ENCODE measurements at places on chromosomes 7 and 10. TPM values are rescaled to one million over a fixed set of nuclear protein-coding genes. Genes with fewer than 3 reads are reported as not detected.
A peak's percentile ranks its signal among the peaks of the same experiment; 100 is the strongest.

GRCh38 chr10:93746844-93747284, 10.9 kb upstream of the LGI1 start:
- no peak overlapping the region for H3K27ac ChIP-seq
- H3K27me3 ChIP-seq = no peaks in the 10 kb centered on the region
- H3K4me3 ChIP-seq = no peak overlapping the region
- no peaks in the 10 kb centered on the region for H3K36me3 ChIP-seq
- DNase-seq = peak; percentile 25
- H3K4me1 ChIP-seq = peaks cover 5% of the 10 kb centered on the region

DNA sequence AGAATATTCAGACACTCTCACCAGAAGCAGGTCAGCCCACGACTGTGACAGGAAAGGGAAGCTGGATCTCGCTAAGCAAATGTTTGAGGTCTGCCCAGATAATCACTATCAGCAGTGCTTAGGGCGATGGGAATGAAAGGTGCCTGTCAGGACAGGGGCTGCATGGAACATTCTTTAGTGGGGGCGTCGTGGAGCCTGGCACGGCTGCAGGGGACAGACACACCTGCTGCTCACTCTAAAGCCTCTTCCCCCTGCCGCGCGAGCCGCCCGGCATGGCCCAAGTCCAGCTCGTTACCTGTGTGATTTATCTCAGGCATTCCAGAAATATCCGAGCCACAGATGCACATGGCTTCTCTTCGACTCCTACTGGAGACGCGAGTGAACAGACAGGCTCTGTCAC, 235.5 kb downstream of the GLRX3 start:
- no peak for DNase-seq
- H3K4me1 ChIP-seq = no peaks in the 10 kb centered on the region
- H3K4me3 ChIP-seq = no peak overlapping the region
- H3K36me3 ChIP-seq = no peaks in the 10 kb centered on the region

- peak overlapping the region; percentile 73 for H3K27ac ChIP-seq
- no peak overlapping the region for H3K4me3 ChIP-seq
- DNase-seq = no peak
- H3K36me3 ChIP-seq = no peaks in the 10 kb centered on the region
Measured at GRCh38 chr10:103677486-103678177, 177.7 kb downstream of the SH3PXD2A start.

GRCh38 chr7:68420342-68421192, 1177.7 kb upstream of the AUTS2 start:
- H3K27ac ChIP-seq = no peak overlapping the region
- H3K4me3 ChIP-seq = no peak overlapping the region
- H3K4me1 ChIP-seq = no peaks in the 10 kb centered on the region
- H3K36me3 ChIP-seq = no peaks in the 10 kb centered on the region

DNA sequence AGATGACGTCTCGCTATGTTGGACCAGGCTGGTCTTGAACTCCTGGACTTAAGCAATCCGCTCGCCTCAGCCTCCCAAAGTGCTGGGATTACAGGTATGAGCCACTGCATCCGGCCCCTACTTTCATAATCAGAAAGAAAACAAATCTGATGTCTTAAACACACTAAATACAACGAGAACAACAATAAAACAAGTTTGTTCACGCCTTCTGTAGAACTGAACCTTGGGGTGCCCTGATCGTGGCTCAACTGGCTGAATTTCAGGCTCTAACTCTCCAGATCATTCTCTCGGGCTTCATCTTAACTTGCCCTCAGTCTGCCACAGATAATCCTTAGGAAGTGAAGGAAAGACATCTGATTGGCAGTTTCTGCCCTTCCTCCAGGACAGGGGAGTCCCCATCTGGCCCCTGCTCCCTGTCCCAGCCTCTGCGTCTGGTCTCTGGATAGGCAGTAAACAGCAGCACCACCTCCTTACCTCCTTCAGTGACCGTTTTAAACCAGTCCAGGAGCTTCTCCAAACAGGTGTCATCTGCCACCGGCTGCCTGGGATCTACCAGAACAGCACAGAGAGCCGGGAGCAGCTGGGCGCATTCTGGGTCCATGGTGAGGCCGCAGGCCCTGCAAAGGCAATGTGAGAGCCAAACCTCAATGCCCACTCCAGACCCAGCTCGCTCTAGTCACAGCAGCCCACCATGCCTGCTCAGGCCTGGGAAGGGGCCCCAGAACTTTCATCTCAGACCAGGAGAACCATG, 1.3 kb downstream of the BRAT1 start:
- no peak overlapping the region for H3K27ac ChIP-seq
- DNase-seq = no peak
- no peaks in the 10 kb centered on the region for H3K36me3 ChIP-seq

DNA sequence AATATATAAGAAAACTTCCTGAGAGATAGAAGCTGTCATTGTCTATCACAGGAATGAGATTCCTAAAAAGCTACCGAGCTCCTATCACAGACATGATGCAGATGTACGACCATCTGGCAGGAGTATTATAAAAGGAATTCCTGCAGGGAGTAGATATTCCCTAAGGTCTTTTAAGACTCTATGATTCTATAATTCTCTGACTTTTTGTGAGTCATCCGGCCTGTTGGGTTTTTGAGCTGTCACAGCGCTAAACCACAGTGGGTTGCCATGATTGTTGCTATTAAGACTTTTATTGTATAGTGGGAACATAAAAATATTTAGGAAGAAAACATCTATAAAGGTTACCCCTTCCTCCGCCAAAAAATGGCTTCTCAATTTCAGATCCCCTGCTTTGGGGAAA, 223.4 kb downstream of the BMPER start:
- DNase-seq = no peak
- H3K4me1 ChIP-seq = no peaks in the 10 kb centered on the region
- H3K4me3 ChIP-seq = no peak overlapping the region
- H3K36me3 ChIP-seq = no peaks in the 10 kb centered on the region

DNA sequence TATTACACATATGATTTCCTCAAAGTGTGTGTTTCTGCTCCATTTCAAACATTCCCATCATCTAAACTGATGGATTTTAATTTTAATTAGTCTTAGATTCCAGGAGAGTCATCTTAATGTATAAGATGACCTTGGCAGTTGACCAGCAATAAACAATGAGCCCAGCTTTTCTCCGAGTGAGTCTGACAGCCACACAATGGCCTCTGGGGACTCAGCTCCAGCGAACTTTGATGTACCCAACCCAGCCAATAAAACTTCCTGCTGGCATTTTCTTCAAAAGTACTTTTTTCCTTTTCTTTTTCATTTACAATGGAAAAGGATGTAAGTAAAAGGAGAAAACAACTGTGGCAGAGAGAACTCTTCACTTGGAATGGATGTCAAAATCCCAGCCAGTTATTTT, 139.1 kb upstream of the CTBP2 start:
- DNase-seq = no peak
- no peak overlapping the region for H3K27ac ChIP-seq
- H3K27me3 ChIP-seq = no peaks in the 10 kb centered on the region
- H3K4me3 ChIP-seq = no peak overlapping the region

DNA sequence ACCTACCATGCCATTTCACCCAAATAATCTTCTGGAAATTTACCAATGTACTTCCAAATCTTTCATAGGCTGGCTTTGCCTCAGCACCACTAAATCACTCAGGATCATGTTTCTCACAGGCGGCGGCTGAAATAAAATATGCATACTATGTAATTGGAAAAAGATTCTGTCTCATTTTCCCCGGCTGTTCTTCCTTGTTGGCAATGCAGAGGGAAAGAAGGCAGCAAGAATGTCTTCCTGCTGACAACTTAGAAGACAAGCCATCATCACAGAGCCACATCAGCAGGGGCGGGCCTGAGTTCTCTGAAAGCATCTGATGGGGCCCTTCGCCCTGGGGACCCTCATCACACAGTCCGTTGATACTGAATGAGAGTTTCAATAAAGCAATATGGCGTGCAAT, 39.2 kb upstream of the COL1A2 start:
- H3K27me3 ChIP-seq = no peaks in the 10 kb centered on the region
- H3K4me1 ChIP-seq = no peaks in the 10 kb centered on the region
- no peak overlapping the region for H3K4me3 ChIP-seq
- H3K27ac ChIP-seq = no peak overlapping the region
- DNase-seq = no peak

DNA sequence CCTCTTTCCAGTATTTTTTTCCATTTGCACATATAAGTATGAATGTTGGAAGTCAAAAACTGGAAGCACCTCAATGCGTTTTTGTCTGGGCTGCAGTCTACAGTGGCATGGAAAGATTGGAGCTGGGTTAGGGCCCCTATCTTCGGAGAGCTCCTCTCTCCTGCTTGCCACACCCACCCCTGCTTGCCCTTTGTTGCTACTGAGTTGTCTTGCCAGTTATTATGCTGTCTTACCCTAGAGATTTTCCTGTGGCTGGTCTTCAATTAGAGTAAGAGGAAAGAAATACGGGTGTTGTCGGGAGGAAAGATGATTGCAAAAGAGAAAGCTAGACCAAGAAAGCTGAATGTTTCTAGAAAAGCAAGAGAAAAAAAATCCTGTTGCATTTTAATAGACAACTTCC, 228.9 kb upstream of the CELF2 start:
- no peak overlapping the region for H3K4me3 ChIP-seq
- no peaks in the 10 kb centered on the region for H3K27me3 ChIP-seq
- no peaks in the 10 kb centered on the region for H3K36me3 ChIP-seq

- no peaks in the 10 kb centered on the region for H3K36me3 ChIP-seq
- no peaks in the 10 kb centered on the region for H3K27me3 ChIP-seq
- no peak for DNase-seq
Measured at GRCh38 chr7:152424348-152425108, 11.3 kb downstream of the KMT2C start.

DNA sequence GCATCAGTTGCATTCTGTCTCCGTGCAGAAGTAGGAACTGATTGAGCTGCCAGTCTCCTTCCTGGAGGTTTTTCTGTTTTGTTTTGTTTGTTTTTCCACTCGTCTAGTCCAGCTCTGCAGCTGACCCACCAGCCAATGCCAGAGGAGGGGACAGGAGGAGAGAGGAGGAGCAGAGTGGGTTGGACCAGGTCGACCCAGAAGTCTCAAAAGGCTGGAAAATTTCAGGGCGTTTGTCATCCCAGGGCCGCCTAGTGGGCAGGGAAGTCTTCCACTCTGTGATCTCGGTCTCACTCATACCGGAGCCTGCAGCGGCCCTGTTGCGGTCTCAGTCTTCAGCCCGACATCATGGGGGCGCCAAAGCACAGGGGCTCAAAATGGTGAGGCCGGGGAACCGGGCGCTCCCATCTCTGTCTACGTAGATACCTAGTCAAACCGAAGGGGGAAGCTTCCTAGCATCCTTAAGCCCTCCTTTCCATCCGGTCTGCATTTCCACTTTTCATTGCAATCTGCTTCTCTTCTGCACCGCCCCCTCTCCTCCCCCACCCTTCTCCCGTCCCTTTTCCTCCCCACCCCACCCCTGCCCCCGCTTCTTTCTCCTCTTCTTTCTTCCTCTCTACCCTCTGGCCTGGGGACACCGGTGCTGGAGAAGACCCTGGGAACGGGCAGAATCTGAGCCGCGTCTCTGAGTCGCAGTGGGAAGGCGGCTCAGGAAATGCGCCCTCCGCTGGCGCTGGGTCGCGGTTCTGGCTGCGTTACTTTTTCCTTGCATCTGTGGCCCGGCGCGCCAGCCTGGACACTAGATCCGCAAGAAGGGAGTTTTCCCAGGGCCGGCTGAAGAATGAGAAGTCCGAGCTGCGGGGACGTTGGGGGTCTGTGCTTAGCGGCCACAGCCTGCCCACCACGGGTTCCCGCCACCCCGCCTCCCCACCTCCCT, 16.2 kb upstream of the PAX2 start:
- H3K4me1 ChIP-seq = peaks cover 21% of the 10 kb centered on the region
- no peaks in the 10 kb centered on the region for H3K27me3 ChIP-seq
- DNase-seq = peak; percentile 72

- no peaks in the 10 kb centered on the region for H3K27me3 ChIP-seq
- DNase-seq = no peak
- H3K27ac ChIP-seq = no peak overlapping the region
- H3K4me3 ChIP-seq = no peak overlapping the region
Measured at GRCh38 chr7:48515171-48515570, 343.9 kb downstream of the ABCA13 start.

DNA sequence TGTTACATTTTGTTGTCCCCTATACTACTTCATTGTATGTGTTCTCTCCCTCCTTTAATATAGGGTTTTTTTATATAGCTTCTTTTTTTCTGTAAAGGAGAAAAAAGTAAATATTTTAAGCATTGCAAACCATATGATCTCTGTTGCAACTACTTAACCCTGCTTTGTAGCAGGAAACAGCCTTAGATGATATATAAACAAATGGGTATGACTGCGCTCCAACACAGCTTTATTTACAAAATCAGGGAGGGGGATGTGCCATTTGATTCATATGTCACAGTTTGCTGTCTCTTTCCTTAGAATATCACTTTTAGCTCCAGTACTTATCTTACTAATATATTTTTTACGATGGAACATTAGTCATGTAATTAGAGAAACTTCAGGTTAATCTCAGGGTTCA, 155.2 kb upstream of the GNAI1 start:
- DNase-seq = no peak
- H3K27ac ChIP-seq = no peak overlapping the region
- no peaks in the 10 kb centered on the region for H3K36me3 ChIP-seq
- H3K27me3 ChIP-seq = no peaks in the 10 kb centered on the region

GRCh38 chr7:82699773-82700186, 256.2 kb upstream of the CACNA2D1 start:
- H3K36me3 ChIP-seq = no peaks in the 10 kb centered on the region
- DNase-seq = no peak
- H3K27me3 ChIP-seq = no peaks in the 10 kb centered on the region
- no peak overlapping the region for H3K27ac ChIP-seq
- H3K4me3 ChIP-seq = no peak overlapping the region

DNA sequence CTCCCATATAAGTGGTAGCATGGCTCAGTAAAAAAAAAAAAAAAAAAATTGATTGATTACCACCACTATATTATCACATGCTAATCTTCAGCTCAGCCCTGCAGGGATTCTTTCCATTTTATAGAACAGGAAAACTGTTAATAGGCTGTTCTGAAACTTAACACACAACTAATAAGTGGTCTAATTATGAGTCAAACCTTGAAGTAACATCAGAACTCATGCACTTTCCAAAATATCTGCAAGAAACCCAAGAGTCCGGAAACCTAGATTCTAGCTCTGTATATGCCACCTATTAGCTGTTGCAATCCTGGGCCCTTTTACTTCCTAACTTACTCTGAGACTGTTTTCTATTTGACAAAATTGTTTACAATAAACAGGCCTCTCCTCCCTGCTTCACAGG, 23.9 kb downstream of the SEM1 start:
- H3K4me1 ChIP-seq = no peaks in the 10 kb centered on the region
- H3K4me3 ChIP-seq = no peak overlapping the region
- H3K27ac ChIP-seq = no peak overlapping the region
- no peak for DNase-seq

GRCh38 chr7:155256081-155256760, 41.5 kb upstream of the INSIG1 start:
- peaks cover 43% of the 10 kb centered on the region for H3K4me1 ChIP-seq
- no peaks in the 10 kb centered on the region for H3K27me3 ChIP-seq
- H3K4me3 ChIP-seq = no peak overlapping the region
- no peak overlapping the region for H3K27ac ChIP-seq

The CCDC172 gene
- total RNA-seq = 31.4 TPM

The GBF1 gene
- 72.1 TPM for total RNA-seq

The IGF2BP3 gene
- total RNA-seq = 20.1 TPM

The RAMP3 gene
- total RNA-seq = 23.8 TPM

The ARHGEF5 gene
- 4.3 TPM for total RNA-seq

The MSMB gene
- total RNA-seq = not detected

The ZNF786 gene
- total RNA-seq = 8.8 TPM

The ADRA2A gene
- total RNA-seq = 6.9 TPM

The NXPH1 gene
- total RNA-seq = 0.24 TPM

Data from testis (tissue), 5 donors.